ENCODE measurements at places on chromosomes 2 and 18.

DNA sequence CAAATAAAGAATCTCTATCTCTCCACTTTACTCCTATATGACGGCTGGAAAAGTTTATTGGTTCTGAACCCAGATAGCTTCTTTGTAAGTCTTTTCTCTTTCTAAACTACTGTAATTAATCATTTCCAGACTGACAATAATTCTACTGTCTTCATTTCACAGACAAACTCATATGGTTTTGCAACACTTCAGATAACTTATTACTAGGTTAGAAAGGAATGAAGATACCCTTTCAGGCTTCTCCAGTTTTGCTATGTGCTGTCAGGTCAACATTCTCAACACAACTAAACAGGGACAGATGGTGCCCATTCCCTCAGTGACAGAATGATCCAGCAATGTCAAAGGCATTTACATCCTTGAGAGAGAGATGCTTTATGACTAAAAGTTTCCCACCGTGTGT lies 198.5 kb upstream of the ITGA4 start:
- no peak for DNase-seq

GRCh38 chr2:16361261-16361995 lies 304.2 kb downstream of the CYRIA start:
- no peak for DNase-seq

DNA sequence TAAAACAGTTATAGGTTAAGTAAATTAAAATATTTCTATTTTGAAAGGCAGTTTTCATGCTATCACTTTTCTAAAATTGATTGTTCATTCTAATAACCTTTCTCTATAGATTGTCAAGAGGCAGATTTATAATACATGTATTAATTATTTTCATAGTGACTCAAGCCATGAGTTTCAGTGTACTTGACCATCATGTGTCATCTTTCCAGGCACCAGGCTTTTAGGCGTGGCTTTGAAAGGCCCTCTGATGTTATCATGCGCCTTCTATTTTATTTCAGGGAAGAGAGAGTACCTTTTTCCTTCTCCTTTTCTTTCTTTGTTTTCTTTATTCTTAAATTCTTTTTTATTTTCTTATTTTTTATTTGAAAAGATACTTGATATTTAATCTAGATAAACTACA lies 128.3 kb upstream of the ETAA1 start:
- no peak for DNase-seq

DNA sequence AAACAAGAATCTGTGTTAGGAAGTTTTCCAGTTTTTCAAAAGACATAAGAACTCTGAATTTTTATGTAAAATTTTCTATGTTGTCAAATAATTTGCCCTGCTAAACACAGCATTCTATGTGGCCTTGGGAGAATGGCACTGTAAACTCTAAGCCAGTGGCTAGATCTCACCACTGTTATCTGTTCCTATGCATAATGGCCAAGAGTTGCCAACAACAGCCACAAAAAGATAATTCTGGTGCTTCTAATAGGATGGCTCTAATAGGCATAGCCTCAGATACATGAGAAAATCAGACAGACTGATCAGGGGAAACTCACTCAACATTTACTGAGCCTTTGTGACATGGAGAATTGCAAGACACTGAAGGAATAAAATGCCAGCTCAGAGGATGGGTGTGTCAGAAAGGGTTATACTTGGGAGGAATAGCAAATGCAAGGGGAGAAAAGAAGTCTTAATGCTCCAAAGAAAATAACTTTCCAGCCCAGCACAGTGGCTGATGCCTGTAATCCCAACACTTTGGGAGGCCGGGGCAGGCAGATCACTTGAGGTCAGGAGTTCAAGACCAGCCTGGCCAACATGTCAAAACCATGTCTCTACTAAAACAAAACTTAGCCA lies 63.7 kb downstream of the COBLL1 start:
- DNase-seq: no peak

DNA sequence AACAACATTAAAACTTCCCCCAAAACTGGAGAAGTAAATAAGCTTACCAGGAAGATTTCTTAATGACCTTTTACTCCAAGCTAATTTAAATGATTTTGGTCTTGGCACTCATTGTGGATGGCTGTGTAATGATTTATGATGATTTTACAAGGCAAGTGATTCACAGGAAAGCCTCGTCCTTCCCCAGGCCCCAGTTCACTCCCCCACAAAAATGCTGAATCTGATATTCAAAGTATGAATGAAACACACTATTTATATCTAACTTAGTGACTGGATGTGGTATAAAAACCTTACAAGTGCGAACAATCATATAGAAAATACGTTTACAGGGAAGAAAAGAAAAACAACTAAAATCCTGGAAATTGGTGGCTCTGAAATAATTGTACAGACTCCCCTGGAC lies 49.8 kb downstream of the ZNF516 start:
- no peak for DNase-seq

GRCh38 chr2:120243211-120243610 lies 9.4 kb upstream of the RALB start:
- no peak for DNase-seq

DNA sequence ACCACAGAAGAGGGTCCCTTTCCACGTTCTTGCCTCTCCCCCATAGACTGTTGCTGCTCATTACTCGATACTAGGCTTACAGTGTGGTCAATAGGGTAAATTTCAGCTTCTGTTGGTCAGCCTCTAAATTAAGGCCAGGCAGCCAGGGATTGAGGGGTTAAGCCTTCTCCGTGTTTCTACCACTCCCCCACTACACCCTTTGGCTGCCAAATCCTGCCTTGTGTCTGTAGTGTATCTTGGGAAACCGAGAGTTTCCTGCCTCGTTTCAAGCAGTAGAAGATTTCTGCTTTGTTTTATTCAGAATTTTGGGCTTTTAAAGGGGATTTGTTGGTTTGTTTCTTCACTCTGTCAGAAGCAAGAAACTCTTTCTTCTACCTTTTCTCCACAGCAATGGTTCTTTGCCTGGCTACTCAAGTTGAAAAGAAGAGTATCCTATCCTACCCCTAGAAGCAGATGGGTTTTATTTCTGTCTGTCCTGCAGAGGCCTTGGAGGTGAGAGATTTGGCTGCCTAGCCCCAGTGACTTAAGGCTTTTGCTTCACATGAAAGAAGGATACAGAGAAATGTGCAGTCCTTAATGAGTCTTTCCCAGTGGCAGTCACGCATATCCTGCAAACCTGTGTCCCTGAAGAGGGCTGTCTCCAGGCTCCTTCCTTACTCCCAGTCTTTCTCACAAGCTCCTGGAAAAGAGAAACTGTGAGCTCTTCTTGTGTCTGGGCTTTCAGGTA lies 261.5 kb upstream of the TANK start:
- DNase-seq: no peak

DNA sequence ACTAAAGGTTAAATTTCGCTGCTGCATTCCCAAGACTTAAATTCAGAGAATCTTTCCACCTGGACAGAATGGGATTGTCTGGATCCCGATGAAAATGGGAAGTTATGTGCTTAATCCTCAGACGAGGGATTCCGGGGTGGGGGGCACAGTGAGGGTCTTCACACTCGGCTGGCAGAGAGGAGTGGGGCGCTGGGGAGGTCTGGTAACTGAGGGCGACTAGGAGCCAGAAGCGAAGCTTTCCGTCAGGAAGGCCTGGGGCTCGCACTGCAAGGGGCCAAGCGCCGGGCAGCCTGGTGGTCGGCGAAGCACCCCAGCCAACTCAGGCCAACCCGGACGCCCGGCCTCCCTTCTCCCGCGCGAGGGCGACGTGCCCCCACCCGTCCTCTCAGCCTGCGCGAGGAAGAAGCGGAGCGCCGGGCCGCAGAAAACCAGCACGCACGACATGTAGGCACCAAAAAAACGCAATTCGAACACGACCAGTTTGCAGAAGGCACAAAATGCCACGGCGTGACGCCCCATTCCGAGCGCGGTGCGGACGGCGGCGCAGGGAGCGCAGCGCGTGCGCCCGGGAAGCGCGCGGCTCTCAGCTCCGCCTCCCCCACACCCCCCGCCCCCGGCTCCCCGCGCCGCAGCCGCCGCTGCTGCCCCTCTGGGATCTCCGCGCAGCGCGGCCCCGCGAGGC lies 188.1 kb downstream of the ZEB2 start:
- peak; percentile 60 for DNase-seq

DNA sequence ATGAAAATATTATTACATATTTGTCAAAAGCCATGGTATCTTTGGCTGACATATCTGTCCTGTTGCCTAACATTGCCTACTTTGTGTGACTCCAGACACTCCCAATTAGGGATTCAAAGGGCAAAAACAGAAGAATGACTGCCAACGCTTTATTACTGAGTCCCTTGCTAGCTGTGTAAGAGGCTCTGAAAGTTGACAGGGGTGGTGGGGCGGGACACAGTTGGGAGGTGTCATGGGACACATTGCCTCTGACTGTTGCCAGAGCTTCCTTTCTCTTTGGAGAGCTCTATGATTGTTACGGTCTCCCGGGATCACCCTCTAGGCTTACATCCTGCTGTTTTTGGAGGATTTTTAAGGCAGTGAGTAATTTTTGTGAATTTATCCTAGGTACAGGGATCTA lies 249.6 kb upstream of the ACVR2A start:
- no peak for DNase-seq

- no peak for DNase-seq
Observed at GRCh38 chr2:145157741-145158591, 638.0 kb upstream of the ZEB2 start.

GRCh38 chr2:41622301-41622700 lies 425.5 kb upstream of the PKDCC start:
- no peak for DNase-seq

DNA sequence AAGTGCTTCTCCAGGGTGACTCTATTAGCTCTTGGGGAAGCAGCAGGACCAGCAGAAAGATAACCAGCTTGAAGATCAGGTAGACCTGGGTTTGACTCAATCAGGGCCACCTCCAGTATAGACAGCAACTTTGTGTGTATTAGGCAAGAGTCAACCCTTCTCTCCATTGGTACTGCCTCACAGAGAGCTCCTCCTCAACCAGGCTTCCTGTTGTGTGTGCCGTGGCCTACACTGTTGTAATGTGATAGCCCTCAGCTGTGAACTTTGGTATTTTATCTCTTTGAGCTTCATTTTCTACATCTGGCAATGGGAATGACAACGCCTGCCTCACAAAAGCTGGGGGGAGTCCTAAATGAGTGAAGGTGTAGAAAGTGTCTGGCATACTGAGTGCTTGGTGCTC lies 17.0 kb upstream of the MAP3K20 start:
- DNase-seq: no peak

DNA sequence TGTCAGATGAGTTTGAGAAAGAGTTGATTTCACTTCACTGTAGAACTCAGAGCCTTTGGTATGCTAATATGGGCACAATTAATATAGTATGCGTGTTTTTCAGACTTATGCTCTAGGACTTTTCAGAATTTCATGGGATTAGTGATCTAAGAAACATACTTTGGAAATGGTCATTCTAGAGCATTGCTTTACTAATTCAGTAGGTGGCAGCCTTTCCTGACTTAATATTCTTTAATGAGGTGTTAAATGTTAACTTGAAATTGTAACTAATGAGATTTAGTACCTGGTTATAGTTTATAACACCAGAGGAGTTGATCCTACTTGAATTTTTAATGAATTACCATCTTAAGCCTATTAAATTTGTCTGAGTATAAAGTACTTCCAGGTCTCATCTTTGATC lies 28.4 kb downstream of the ACTR2 start:
- no peak for DNase-seq

- DNase-seq: no peak
Observed at GRCh38 chr2:10599089-10599488, 90.7 kb downstream of the NOL10 start.

DNA sequence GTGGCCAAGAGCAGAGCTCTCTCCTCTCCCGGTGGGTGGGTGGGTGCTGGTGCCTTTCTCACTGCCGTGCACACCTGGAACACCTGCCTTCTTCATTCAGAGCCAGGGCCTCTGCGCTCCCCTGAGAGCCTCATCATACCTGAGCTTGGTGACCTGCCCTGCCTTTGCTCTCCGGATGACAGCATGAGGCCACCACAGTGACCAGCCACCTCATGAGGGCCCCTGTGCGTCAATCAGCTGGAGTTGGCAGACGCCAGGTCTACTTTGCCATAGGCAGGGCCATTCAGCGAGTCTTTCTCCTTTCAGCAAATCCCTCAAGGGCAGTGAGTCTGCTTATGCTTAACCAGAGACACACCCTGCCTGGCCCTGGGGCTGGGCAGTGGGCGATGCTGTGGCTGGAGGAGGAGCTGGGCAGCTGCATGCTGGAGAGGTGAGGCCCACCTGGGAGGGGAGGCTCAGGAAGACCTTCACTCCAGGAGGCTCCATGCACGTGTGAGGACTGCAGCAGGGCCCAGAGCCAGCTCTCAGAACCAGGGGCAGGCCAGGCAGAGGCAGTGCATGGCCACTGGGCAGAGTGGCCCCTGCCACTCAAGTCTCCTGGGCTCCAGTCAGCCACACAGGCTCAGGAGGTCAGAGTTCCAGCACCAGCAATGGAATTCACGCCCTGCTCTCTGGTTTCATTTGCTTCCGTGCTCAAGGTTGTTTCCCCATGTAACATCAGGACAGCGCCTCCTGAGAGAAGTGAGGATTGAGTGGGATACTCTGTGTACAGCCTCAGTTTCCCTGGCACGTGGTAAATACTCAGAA lies 417.5 kb upstream of the MYT1L start:
- no peak for DNase-seq

GRCh38 chr2:7962161-7962560 lies 719.7 kb upstream of the ID2 start:
- no peak for DNase-seq

DNA sequence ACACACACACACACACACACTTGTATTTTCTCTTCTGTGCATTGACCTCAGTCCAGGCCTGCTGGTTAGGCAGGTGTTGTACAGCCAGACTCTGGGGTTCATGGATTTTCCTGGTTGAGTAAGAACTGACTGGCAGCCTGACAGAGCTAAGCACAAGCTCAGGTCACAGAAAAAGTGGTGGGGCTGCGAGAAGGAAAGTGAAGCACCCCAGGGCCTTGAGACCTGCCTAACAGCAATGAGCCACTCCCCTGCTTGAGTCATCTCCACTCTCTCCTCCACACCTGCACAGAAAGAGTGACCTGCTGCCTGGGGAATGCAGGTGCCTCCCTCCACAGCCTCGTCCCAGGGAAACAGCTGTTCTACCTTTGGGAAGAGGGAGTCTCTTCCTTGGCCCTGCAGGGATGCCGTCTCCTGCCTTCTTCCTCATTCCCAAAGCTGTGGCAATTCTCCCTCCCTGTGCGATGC lies 91.4 kb upstream of the LGALSL start:
- DNase-seq: no peak

- DNase-seq: no peak
Observed at GRCh38 chr2:106020032-106020431, 174.1 kb downstream of the UXS1 start.

- no peak for DNase-seq
Observed at GRCh38 chr18:42545825-42546224, 569.7 kb downstream of the RIT2 start.

DNA sequence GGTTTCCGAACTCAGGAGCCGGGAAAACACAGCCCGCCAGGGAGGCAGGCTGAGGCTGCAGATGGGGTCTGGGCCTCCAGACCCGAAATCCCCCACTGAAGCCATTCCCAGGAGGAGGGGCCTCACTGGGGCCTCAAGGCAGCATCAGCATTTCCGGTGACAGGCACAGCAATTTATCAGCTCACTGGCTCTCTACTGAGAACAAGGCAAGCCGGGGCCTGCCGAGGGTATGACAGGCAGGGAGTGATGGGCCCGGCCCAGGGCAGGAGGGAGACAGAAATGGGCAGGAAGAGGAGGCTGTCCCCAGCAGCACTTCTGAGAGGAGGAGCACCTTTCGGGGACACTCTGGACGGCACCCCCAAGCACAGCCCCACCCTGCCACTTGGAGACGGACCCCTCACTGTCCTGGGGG lies 12.5 kb downstream of the SDC1 start:
- DNase-seq: no peak

- no peak for DNase-seq
Observed at GRCh38 chr2:174775571-174775980, 11.3 kb upstream of the CHRNA1 start.

- no peak for DNase-seq
Observed at GRCh38 chr2:230557065-230557464, 141.1 kb downstream of the SP100 start.

GRCh38 chr2:8558956-8559355 lies 122.9 kb upstream of the ID2 start:
- no peak for DNase-seq
